Colonic mucosa (tissue), 4 donors: ENCODE measurements at places on chromosomes 1 and 21.

GRCh38 chr1:110310300-110310699, 28.9 kb upstream of the RBM15 start:
- no peak overlapping the region for H3K4me3 ChIP-seq
- peaks cover 7% of the 10 kb centered on the region for H3K4me1 ChIP-seq
- no peak overlapping the region for H3K27ac ChIP-seq
- no peaks in the 10 kb centered on the region for H3K27me3 ChIP-seq
- no peak for DNase-seq
- no peaks in the 10 kb centered on the region for H3K36me3 ChIP-seq

GRCh38 chr1:27122652-27123051, 32.3 kb downstream of the SLC9A1 start:
- H3K4me1 ChIP-seq, result no peaks in the 10 kb centered on the region
- H3K4me3 ChIP-seq, result no peak overlapping the region
- H3K27me3 ChIP-seq, result no peaks in the 10 kb centered on the region

- no peak for DNase-seq
- no peak overlapping the region for H3K27ac ChIP-seq
- no peak overlapping the region for H3K4me3 ChIP-seq
- no peaks in the 10 kb centered on the region for H3K36me3 ChIP-seq
- H3K4me1 ChIP-seq, result no peaks in the 10 kb centered on the region
- no peaks in the 10 kb centered on the region for H3K27me3 ChIP-seq
Observed at GRCh38 chr1:162136760-162137159, 67.3 kb downstream of the NOS1AP start.

DNA sequence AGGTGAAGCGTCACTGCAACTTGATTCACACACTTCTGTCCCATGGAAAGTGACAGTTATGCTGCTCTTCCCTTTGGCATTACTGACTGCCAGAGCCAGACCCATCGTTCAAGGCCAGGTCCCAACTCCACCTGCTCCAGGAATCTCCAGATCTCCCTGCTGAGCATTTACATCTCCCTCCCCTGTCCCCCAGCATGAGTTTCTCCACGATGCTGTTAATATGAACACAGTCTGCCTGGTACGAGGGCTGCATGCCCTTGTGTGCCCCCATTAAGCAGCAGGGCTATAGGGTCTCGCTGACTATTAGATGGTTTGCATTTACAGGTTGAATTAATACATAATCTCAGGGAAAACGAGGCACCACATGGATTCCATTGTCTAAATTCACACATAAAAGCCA, 4.3 kb downstream of the F3 start:
- H3K4me1 ChIP-seq, result no peaks in the 10 kb centered on the region
- no peaks in the 10 kb centered on the region for H3K36me3 ChIP-seq
- no peak overlapping the region for H3K27ac ChIP-seq
- H3K27me3 ChIP-seq, result no peaks in the 10 kb centered on the region
- DNase-seq, result no peak

GRCh38 chr1:157104598-157105293, 5.1 kb upstream of the ETV3L start:
- no peaks in the 10 kb centered on the region for H3K4me1 ChIP-seq
- no peak overlapping the region for H3K4me3 ChIP-seq
- DNase-seq, result no peak
- no peaks in the 10 kb centered on the region for H3K36me3 ChIP-seq
- H3K27ac ChIP-seq, result no peak overlapping the region

DNA sequence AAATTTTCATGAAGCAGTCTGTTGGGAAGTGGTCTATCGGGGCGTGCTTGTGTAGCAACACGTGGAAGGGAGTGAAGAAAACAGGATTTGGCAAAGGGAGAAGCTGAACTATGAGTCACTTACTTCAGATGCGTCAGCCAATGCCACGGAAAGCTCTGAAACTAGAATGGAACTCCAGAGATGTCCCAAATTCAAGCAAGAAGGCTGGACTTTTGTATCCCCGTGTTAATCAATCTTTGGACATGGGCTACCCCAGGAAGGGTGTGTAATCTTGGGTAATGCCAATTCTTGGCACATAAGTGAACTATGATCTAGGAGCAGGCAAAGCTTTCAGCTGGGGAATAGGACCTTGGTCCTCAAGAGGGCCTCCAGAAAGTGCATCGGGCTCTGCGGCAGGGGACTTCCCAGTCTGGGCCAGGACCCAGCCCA, 102.6 kb downstream of the ADSS2 start:
- H3K27me3 ChIP-seq, result no peaks in the 10 kb centered on the region
- DNase-seq, result no peak
- H3K36me3 ChIP-seq, result no peaks in the 10 kb centered on the region
- H3K4me3 ChIP-seq, result no peak overlapping the region
- H3K4me1 ChIP-seq, result peaks cover 10% of the 10 kb centered on the region

DNA sequence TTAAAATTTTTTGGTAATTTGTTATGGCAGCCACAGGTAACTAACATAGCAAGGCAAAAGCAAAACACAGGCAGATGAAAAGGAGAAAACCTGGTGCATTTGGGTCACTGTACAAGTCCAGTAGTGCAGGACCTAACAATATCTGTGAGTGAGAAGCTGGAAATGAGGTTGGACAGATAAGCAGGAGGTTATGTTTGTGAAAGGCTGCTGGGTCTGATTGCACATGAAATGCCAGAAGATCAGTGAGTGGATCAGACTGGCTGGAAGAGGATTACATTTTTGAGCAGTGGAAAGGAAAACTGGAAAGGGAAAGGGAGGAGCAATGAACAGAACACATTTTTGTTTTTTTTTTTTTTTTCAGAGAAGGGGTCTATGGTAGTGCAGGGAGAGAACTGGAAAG, 73.6 kb downstream of the CYYR1 start:
- DNase-seq, result no peak
- no peak overlapping the region for H3K4me3 ChIP-seq
- H3K36me3 ChIP-seq, result no peaks in the 10 kb centered on the region
- no peak overlapping the region for H3K27ac ChIP-seq

GRCh38 chr21:16308269-16308668, 578.5 kb downstream of the USP25 start:
- H3K4me1 ChIP-seq, result no peaks in the 10 kb centered on the region
- no peak overlapping the region for H3K4me3 ChIP-seq
- no peak for DNase-seq
- no peak overlapping the region for H3K27ac ChIP-seq

GRCh38 chr1:200468264-200469001, 58.6 kb upstream of the ZNF281 start:
- no peak for DNase-seq
- no peaks in the 10 kb centered on the region for H3K36me3 ChIP-seq
- no peak overlapping the region for H3K4me3 ChIP-seq
- H3K4me1 ChIP-seq, result no peaks in the 10 kb centered on the region
- no peaks in the 10 kb centered on the region for H3K27me3 ChIP-seq

DNA sequence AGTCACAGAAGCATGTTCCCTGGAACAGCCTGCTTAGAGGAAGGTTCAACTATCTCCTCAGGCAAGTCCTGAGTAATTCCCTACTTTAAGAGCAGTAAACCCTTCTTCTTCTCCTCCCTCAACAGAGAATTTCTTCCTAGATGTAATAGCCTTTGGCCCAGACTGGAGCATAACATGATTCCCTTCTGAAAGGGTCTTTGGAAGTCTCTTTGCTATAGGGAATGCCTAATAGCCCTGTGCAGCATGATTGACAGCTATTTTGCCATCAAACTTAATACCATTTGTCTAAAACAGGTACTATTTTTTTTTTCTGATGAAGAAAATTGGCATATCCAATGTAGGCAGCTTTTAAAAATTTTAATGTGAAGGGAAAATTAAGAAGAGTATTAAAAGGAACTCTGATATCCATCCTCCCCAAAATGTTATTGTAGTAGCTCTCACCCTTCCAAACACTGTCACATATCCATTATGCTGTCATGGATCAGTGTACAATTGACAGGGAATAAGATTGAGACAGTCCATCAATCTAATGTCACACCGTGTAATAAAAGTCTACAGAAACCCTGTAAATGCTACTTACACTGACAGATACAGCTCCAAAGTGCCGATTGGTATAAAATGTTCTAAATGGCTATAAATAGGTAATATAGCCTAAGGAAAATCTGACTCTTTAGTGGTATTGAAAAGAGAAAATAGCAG, 884.6 kb downstream of the TTLL7 start:
- no peaks in the 10 kb centered on the region for H3K36me3 ChIP-seq
- DNase-seq, result no peak
- no peak overlapping the region for H3K27ac ChIP-seq
- no peak overlapping the region for H3K4me3 ChIP-seq
- no peaks in the 10 kb centered on the region for H3K27me3 ChIP-seq
- H3K4me1 ChIP-seq, result no peaks in the 10 kb centered on the region

- no peaks in the 10 kb centered on the region for H3K36me3 ChIP-seq
- H3K4me1 ChIP-seq, result no peaks in the 10 kb centered on the region
- DNase-seq, result no peak
- no peaks in the 10 kb centered on the region for H3K27me3 ChIP-seq
- H3K4me3 ChIP-seq, result no peak overlapping the region
Observed at GRCh38 chr1:175622362-175622761, 121.0 kb downstream of the TNR start.

- no peak for DNase-seq
- no peaks in the 10 kb centered on the region for H3K27me3 ChIP-seq
- H3K4me1 ChIP-seq, result peaks cover 5% of the 10 kb centered on the region
- no peak overlapping the region for H3K4me3 ChIP-seq
- no peaks in the 10 kb centered on the region for H3K36me3 ChIP-seq
Observed at GRCh38 chr1:2646837-2647236, 14.0 kb upstream of the MMEL1 start.

DNA sequence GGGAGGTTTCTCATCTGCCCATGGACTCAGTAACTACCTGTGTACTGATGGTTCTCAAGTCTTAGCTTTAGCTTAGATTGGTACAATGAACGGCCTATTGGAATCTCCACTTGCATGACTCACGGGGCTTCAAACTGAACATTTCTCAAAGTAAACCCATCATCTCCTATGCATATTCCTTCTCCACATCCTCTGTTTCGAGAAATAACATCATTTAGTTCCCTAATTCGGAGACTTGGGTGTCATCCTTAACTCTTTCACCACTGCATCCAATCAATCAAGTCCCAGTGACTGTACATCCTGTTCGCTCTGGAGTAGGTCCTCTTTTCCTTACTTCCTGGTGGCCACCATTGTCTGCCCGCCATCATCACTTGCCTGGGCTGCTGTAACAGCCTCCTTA, 55.8 kb downstream of the LGR6 start:
- H3K4me1 ChIP-seq, result no peaks in the 10 kb centered on the region
- no peak overlapping the region for H3K27ac ChIP-seq
- H3K27me3 ChIP-seq, result no peaks in the 10 kb centered on the region
- no peak overlapping the region for H3K4me3 ChIP-seq

GRCh38 chr1:10730985-10731384, 65.5 kb downstream of the CASZ1 start:
- H3K4me3 ChIP-seq, result no peak overlapping the region
- no peak overlapping the region for H3K27ac ChIP-seq
- H3K4me1 ChIP-seq, result peaks cover 4% of the 10 kb centered on the region
- no peaks in the 10 kb centered on the region for H3K27me3 ChIP-seq

DNA sequence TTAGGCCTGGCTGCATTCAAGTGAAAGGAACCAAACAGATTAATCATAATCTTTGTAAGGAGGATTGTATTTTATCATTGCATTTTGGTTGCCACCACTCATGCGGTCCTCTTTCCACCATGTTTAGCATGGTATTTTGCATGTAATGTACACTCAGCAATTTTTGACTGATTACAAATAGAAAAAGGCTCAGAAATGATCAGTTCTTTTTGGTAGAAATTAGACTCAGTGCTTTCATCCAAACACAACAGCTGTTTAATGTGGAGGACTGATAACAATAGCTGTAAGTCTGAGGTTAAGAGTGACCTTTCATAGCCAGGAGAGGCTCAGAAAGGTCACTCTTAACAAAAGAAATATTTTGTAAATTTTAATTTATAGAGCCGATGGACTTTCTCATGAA, 25.3 kb upstream of the DPH5 start:
- no peak overlapping the region for H3K27ac ChIP-seq

- no peaks in the 10 kb centered on the region for H3K4me1 ChIP-seq
- no peaks in the 10 kb centered on the region for H3K36me3 ChIP-seq
- no peak overlapping the region for H3K27ac ChIP-seq
Observed at GRCh38 chr1:221865808-221866207, 123.9 kb upstream of the DUSP10 start.

DNA sequence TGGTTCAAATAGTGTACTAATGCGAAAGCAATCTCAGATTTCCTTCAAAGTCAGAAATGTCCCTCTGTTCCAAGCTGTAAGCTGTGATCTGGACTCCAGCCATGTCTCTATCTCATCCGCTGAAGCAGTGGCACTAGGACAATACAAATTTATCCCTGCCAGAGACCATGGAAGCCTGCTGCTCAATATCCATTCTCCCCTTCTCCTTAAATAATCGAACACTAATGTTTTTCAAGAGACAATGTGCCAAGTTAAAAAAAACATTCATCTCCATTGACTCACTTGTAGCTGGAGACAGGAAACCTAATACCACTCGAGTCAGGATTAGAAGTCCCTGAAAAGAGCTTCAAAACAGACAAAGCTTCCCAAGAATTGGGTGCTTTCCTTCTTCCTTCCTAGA, 38.5 kb upstream of the PGBD5 start:
- no peak overlapping the region for H3K4me3 ChIP-seq
- H3K36me3 ChIP-seq, result no peaks in the 10 kb centered on the region
- H3K27ac ChIP-seq, result no peak overlapping the region
- H3K27me3 ChIP-seq, result no peaks in the 10 kb centered on the region

DNA sequence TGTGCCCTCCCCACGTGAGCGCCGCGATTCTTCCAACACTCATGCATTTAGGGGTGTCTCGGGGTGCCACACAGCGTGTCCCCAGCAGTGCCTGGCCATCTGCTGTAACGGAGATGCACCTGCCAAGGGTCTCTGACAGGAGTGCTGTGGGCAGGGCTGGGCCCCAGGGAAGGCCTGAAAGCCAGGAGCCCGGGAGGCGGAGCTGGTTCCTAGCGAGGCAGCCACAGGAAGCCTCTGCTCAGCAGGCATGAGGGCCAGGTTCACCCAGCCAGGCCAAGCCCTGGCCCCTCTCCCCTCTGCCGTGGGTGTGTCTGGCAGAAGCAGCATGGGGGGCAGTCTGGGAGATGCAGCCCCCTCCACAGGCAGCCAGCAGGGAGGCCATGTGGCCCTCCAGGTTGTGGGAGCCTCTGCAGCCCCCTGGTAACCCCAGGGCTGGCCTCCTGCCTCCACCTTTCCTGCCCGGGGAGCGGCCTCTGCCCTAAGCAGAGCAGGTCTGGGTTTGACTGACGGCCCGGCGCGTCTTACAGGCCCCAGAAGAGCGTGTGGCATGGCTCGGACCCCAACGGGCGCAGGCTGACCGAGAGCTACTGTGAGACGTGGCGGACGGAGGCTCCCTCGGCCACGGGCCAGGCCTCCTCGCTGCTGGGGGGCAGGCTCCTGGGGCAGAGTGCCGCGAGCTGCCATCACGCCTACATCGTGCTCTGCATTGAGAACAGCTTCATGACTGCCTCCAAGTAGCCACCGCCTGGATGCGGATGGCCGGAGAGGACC, 30.4 kb downstream of the SLC19A1 start:
- no peak overlapping the region for H3K27ac ChIP-seq
- no peaks in the 10 kb centered on the region for H3K36me3 ChIP-seq
- no peaks in the 10 kb centered on the region for H3K27me3 ChIP-seq
- H3K4me1 ChIP-seq, result no peaks in the 10 kb centered on the region
- DNase-seq, result no peak

DNA sequence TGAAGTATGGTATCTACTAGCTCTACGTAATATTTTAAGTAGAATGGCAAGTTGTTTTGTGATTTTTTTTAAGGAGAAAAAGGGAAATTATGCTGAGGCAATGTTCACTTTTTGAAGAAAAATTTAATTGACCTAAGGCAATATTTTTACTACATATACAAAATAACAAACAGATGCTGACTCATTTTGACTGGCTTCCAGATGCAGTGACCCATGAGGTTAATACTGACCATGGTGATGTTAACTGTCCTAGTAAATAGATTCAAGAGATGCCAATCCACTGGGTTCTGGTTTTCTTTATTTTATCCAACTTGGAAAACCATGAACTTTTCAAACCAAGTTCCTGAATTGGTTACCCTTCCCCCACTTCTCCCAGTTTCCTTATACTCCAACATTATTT, 154.9 kb downstream of the CRB1 start:
- DNase-seq, result no peak
- no peaks in the 10 kb centered on the region for H3K27me3 ChIP-seq
- no peaks in the 10 kb centered on the region for H3K36me3 ChIP-seq
